ENCODE measurements at places on chromosomes 3 and 15. TPM values are rescaled to one million over a fixed set of nuclear protein-coding genes. Genes with fewer than 3 reads are reported as not detected.

- no peak for ATAC-seq
These were observed 136.8 kb downstream of the SNRK start for GRCh38 chr3:43423142-43423541.

DNA sequence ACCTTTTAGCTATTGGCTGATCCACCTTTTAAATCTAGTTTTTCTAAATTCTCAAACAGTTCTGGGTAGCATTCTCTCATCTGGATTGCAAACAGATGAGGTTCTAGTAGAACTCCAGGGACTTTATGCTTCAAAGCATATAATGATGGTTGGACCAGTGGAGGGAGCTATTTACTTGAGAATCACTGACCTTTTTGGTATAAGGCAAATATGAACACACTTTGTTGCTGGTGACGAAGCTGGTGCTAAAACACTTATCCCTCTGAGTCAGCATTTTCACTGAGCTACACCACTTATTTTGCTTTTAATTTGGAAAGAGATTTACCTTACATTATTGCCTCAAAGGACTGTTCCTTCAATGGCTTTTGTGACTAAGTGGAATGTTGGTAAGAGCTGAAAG is 58.6 kb upstream of the SLITRK3 start:
- ATAC-seq = no peak

- ATAC-seq = no peak
These were observed 172.7 kb upstream of the ADAMTS9 start for GRCh38 chr3:64860536-64860870.

DNA sequence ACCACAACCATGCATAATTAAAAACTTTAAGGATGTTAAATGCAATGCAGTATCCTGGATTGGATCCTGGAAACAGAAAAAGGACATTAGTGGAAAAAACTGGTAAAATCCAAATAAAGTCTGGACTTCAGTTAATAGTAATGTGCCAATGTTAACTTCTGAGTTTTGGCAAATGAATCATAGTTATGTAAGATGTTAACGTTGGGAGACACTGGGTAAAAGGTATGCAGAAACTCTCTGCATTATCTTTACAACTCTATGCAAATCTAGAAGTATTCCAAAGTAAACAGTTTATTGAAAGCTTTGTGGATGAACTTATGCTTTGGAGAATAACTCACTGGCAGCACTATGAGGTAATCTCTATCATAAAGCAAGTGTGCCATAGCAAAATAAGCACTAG is 357.4 kb downstream of the RORA start:
- no peak for ATAC-seq

- ATAC-seq = no peak
These were observed 70.5 kb upstream of the GOLGA8B start for GRCh38 chr15:34653992-34654391.

CCNL1 gene
- total RNA-seq = 194 TPM

DNA sequence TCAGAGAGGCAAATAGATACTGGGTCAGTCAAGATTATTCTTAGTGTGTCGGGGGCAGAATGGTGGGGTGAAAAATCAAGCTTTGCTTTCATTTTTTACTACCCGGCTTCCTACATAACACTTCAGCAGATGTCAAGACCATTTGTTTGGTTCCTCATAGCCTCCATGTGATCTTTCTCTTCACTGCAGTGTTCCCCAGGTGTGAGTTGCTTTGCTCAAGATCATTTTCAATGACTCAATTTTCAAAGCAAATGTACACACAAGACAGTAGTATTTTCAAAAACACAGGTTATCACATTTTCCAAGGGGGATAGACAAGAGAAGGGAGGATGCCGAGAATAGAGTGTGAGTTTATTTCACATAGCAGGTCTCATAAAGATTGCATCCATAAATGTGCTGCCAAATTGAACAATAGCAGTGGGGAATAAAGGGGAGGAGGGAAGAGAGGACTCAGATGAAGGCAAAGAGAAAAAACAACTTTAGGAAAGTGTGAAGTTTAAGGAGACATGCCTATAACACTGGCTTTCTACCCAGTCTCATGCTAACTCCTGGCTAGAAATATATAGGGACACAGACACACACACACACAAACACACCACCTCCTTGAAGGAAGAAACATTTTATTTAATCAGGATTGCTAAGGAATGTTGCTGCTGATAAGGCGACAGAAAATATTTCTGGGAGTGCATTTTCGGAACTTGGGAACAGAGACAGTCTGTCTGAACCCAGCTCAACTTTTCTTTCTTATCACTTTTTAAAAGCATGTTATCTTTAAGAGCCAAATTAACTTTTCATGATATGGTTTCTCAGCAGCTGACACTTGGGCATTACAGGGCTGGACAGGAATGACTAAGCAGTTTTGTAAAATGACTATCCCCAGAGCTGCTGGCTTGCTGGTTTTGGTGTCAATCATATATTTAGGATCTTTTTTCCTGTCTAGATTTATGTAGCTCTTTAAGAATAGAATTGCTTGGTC is 402.4 kb downstream of the RBMS3 start:
- no peak for ATAC-seq

GRCh38 chr15:74868059-74868458 is 5.1 kb downstream of the SCAMP2 start:
- peak; percentile 6 for ATAC-seq

All from activated T-helper 17 cell treated with anti-CD3 and anti-CD28 coated beads, Interleukin-2, amount 50 U/mL, for 72 hours (primary cell).